ENCODE measurements at places on chromosomes 4 and X. TPM values are rescaled to one million over a fixed set of nuclear protein-coding genes. Genes with fewer than 3 reads are reported as not detected.
A peak's percentile ranks its signal among the peaks of the same experiment; 100 is the strongest.

- no peak for DNase-seq
- H3K27me3 ChIP-seq = no peaks in the 10 kb centered on the region
- no peak overlapping the region for H3K27ac ChIP-seq
- no peaks in the 10 kb centered on the region for H3K36me3 ChIP-seq
These were observed 128.9 kb downstream of the PRKX start for GRCh38 chrX:3584415-3584996.

GRCh38 chrX:68694435-68695205, 47.2 kb downstream of the STARD8 start:
- DNase-seq = no peak
- H3K27me3 ChIP-seq = no peaks in the 10 kb centered on the region
- H3K4me3 ChIP-seq = peak overlapping the region; percentile 62

The PFKFB1 gene
- total RNA-seq = not detected

GRCh38 chr4:48341776-48342605, 662 bp downstream of the SLAIN2 start:
- peak overlapping the region; percentile 97 for H3K27ac ChIP-seq
- H3K4me1 ChIP-seq = peaks cover 60% of the 10 kb centered on the region
- DNase-seq = peak; percentile 91
- no peaks in the 10 kb centered on the region for H3K36me3 ChIP-seq
- H3K27me3 ChIP-seq = no peaks in the 10 kb centered on the region

DNA sequence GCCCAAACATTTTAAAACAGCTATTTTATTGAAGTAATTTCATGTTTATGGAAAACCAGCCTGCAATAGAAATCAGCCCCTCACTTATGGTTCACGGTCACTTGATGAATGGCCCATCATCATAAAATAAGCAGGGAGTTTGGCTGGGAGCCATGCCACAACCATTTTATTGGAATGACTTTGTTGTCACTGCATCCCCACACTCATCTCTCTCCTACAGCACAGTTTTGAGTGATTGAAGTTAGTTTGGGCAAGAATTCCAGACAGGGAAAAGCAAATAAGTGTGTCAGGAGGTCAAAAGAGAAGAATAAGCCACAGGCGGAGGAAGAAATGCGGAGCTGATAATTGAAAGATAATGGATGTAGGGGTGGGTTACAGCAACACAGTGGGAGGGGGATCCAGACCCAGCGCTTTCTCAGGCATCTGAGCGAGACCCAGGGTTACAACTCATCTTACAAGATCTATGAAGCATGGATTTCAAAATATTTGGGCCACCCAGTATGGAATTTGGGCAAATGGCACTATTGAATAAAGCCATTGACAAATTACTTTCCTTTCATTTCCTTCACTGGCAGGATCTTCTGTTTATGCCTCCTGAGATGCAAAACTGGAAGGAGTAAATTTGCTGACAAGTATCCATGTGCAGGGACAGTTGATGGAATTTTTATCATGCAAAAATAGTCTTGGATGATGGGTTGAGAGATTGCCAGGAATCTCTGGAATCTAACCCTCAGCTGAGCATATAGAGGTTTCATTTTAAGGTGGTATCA, 100.8 kb downstream of the SHROOM3 start:
- H3K27me3 ChIP-seq = no peaks in the 10 kb centered on the region
- DNase-seq = no peak
- peak overlapping the region; percentile 39 for H3K27ac ChIP-seq

DNA sequence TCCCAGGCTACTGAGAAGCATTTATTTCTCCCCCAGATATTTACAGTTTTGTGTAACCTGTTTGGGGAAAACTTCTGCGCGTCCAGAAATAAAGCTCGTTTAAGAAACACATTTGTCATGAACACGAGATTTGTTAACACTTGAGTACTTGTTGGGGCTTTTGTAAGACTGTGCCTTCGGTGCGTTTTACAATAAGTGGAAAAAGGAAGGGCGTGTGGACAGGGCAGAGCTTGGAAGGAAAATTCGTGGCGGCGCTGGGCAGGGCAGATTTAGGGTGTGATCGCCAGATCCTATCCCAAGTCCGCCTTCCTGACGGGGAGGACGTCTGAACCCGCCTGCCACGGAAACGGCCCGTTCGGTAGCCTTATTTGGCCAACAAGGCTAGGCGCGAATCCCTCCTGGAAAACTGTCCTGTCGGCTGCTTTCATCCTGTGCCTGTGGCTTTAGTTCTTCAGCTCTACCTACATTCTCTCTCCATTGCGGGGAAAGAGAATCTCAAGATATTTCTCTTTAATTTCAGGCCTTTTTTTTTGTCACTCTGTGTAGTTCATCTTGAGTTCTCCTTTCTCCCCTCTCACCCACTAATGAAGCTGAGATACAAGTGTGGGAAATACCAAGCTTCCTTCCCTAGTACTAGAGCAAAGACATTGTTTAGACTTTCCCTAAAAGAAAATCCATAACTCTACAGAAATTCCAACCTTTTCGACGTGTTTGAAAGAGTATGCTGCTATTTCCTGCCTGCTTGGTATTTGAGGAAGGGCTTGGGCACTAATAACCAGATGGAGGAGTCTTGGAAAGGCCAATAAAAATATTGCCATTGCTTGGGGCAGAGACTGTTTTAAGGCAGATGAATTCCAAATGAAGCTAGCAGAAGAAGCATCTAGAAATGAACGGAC, 982 bp downstream of the PDLIM5 start:
- H3K27ac ChIP-seq = peak overlapping the region; percentile 99
- H3K4me1 ChIP-seq = peaks cover 45% of the 10 kb centered on the region
- DNase-seq = peak; percentile 87

GRCh38 chr4:188201851-188202250, 62.6 kb downstream of the TRIML1 start:
- H3K27me3 ChIP-seq = no peaks in the 10 kb centered on the region
- no peak overlapping the region for H3K4me3 ChIP-seq
- DNase-seq = no peak
- H3K36me3 ChIP-seq = no peaks in the 10 kb centered on the region
